ENCODE measurements at places on chromosomes 7 and 10. TPM values are rescaled to one million over a fixed set of nuclear protein-coding genes. Genes with fewer than 3 reads are reported as not detected.

The NME8 gene
- total RNA-seq: not detected

DNA sequence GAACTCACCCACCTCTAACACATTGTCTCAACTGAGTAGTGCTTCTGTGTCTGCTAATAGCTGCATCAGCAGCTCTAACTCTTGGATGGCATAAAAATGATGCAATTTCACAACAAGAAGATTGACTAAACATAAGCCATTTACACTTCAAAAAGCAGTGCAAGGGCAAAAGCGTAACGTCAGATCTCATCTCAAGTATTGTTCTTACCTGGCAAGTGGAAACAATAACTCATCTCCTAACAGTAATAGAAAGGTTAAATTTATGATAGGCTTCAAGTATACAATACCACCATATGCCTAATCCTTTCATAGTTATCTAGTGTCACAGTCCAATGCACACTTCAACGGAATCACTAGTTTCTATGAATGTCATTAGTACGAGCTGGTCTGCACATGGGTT is 14.8 kb downstream of the TPK1 start:
- no peak for DNase-seq
- peaks cover 12% of the 10 kb centered on the region for H3K4me1 ChIP-seq
- no peak overlapping the region for H3K27ac ChIP-seq
- no peak overlapping the region for H3K4me3 ChIP-seq

GRCh38 chr7:151210087-151210854 is at the start of gene H2BK1:
Gene H2BK1 (minus strand): TSS chr7:151210488. CDS start chr7:151210318, 170 bp downstream.
- H3K27me3 ChIP-seq: no peaks in the 10 kb centered on the region
- H3K27ac ChIP-seq: no peak within 1 kb of the TSS
- DNase-seq: no peak

GRCh38 chr10:97582169-97582568 is 2.0 kb upstream of the HOGA1 start:
- H3K4me1 ChIP-seq: peaks cover 5% of the 10 kb centered on the region
- no peak overlapping the region for H3K27ac ChIP-seq
